ENCODE measurements at places on chromosomes 2 and 18.

DNA sequence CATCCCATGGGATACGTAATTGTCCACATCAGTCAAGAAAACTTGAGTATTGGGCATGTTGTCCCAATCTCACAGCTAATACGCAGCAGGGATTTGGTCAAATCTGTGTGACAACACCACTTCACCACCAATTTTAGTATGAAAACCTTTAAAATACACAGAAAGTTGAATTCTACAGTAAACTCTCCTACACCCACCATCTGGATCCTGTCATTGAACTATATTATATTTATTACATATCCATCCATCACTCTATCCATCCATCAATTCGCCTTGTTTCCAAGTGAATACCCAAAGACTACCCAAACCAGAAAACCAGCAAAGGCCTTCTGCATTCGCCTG is 846 bp upstream of the FKBP7 start:
- no peak for DNase-seq

- peak; percentile 5 for DNase-seq
Measured at GRCh38 chr18:52451851-52452250, 111.9 kb downstream of the DCC start.

GRCh38 chr2:52365946-52366345 is 1334.0 kb upstream of the NRXN1 start:
- peak; percentile 60 for DNase-seq

DNA sequence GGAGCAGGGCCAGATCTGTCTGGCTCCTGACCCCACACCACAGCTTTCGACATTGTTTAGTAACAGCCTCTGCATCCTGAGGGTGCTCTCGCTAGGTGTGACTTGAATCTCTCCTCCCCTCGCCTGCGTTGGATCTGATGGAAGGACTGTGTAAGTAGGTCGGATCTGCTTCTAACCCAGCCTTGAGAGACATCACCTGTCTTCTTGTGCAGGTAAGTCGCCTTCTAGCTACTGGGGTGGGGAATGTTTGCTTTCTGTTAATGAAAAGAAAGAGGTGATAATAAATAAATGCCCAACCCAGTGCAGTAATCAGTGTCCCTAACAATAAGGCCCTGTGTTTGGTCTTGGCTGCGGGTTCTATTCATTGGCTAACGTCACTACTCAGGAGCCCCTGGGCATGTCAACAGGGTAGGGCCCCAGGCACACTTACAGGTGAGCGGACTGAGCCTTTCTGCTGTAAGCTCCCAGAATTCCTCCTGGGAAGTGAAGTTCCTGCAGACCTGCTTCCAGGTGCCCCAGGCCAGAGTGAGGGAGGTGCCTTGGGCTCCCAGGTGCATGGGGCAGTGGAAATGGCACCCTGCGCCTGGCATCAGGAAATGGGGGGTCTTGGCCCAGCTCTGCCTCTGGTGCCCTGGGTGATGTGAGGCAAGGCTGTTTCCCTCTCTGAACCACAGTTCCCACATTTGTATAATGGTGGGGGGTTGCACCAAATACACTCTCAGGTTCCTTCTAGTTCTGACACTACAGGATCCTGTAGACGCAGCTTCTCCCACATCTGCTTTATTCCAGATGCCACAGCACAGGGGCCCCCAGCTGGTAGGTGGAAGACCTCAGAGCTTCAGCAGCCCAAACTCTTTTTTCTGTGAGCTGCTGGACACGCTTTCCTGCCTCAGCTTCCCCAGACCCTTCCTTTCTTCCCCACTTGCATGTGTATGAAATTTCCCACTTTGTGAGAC is 11.2 kb upstream of the FOSL2 start:
- DNase-seq: no peak

DNA sequence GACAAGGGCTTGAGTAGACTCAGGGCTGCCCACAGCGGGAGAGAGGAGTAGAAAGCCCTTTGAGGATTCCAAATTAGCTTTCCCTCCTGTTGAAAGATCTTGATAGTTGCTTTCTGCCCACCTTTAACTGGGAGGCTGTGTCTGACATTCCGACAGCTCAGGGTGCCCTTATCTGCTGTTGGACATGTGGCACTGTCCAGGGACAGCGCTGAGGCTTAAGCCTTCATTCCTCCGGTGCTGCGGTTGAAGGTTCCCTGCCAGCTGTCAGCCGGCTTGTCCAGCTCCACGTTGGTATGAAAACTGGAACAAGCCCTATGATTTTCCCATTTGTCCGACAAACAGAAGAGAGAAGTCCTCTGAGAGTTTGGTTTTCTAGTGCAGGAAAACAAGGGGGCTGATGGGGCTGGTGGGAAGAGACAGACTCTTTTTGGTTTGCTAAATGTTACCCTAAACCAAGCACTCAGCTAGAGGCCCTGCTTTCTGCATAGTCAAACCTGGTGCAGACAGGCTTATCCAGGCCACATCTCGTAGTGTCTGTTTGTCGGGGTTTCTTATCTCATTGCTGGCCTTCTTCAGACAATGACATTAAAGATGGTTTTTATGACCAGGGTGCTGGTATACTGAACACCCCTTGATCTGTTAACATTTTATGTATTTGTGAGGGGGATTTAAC is 24.5 kb downstream of the GREB1 start:
- DNase-seq: no peak

GRCh38 chr18:25946540-25946939 is 143.9 kb downstream of the SS18 start:
- DNase-seq: no peak

- no peak for DNase-seq
Measured at GRCh38 chr2:31335921-31336585, 78.5 kb downstream of the XDH start.

DNA sequence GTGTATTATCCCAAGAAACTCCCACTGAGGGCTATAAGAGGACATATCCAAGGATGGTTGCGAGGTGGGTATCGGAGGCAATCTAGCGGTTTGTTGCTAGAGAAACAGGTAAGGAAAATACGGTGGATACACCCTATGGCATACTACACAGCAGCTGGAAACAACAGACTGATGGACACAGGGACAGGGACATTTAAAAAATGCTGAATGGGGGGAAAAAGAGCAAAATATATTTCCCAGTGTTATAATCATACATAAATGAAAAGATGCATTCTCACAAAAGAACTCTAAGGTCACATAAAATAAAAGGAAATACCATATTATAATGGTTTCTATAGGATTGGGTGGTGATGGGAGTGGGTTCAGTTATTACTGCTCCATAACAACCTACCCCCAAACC is 95.9 kb downstream of the SMC6 start:
- no peak for DNase-seq

DNA sequence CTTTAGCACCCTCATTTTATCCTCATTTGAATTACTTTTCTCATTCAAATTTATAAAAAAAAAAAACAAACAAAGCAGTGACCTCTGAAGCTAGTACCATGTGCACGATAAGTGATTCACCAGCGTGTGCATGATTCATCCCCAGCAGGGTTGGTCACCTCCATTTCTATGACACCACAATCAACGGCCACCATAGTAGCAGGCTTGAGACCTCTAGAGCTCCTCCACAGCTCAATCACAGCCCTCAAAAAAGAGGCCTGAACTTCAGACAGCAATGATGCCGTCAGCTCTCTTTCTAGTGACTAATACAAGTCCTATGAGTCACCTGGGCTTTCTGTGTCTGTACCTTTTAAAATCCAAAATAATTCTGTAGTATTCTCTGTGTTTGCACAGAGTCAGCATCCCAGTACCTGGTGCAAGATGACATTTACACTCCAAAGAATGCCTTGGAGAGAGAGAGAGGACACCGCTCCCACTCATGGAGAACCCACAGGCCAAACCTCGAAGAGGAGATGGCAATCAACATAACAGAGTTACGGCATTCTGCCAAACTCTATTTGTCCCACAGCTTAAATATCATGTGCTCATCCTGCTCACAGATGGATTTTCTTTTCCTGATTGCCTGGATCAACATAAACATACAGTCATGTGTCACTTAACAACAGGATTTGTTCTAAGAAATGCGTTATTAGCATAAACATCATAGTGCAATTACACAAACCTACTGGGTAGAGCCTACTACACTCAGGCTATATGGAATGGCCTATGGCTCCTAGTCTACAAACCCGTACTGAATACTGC is 58.7 kb downstream of the L3MBTL4 start:
- no peak for DNase-seq

GRCh38 chr2:240433973-240434727 is 1.3 kb upstream of the GPC1 start:
- no peak for DNase-seq

- no peak for DNase-seq
Measured at GRCh38 chr2:214810671-214811070, 1.2 kb upstream of the BARD1 start.

- DNase-seq: no peak
Measured at GRCh38 chr2:127381762-127382161, 6.0 kb downstream of the MAP3K2 start.

DNA sequence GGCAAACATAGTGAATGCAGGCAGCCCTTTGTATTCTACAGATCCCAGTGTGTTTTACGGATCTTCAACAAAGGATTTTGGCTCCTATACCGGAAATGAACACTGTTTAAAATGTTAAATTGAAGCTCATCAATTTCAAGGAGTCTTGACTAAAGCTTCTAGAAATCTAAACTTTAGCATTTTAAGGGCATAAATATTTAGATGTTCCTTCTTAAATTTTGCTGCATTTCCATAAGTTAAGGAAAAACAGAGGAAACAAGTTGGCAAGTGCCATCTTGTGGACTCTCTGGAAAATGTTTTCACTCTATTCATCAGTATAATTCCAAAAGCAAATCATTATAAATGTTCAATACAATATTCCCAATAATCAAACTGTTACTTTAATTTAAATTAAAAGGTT is 19.6 kb downstream of the CHN1 start:
- peak; percentile 43 for DNase-seq

- DNase-seq: peak; percentile 99
Measured at GRCh38 chr18:3593381-3593903, 143.5 kb downstream of the TGIF1 start.

GRCh38 chr2:50596515-50596914 is 435.4 kb downstream of the NRXN1 start:
- no peak for DNase-seq

- no peak for DNase-seq
Measured at GRCh38 chr2:149473068-149473467, 114.5 kb downstream of the MMADHC start.

DNA sequence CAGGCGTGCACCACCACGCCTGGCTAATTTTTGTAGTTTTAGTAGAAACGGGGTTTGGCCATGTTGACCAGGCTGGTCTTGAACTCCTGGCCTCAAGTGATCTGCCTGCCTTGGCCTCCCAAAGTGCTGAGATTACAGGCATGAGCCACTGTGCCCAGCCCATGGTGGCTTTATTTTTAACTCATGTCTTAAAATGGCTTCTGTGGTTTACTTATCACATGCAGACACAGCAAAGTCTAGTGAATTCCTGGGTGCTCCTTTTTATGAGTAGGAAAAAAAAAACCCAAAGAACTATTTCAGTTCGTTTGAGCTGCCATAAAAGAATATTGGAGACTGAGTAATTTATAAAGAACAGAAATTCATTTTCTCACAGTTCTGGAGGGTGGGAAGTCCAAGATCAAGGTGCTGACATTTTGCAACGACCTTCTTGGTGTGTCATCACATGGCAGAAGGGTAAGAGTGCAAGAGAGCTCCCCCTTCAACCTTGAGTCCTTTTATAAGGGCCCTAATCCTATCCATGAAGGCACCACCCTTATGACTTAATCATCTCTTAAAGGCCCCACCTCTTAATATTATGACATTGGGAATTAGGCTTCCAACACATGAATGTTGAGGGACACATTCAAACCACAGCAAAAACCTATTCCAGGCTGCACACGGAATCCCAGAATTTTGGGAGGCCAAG is 12.6 kb upstream of the REL start:
- no peak for DNase-seq

DNA sequence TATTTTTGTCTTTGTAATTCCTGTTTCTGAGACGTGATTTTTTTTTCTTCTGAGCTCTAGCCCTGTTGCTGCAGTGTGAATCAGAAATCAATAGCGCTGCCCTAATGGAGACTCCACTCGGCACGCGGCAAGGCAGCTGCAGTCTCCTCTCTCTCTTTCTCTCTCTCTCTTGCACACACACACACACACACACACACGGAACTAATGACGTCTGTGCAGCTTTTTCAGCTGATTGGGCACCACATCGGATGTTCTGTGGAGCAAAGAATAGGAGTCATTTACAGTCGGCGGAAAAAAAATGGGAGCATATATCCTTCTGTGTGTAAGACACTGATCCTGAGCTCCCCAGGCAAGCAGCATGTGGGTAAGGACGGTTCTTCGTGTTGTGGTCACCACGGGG is 2.0 kb upstream of the MYT1L start:
- peak; percentile 28 for DNase-seq

GRCh38 chr2:235766278-235766677 is 272.4 kb downstream of the AGAP1 start:
- peak; percentile 86 for DNase-seq

GRCh38 chr2:43349904-43350303 is 123.5 kb upstream of the ZFP36L2 start:
- DNase-seq: no peak

DNA sequence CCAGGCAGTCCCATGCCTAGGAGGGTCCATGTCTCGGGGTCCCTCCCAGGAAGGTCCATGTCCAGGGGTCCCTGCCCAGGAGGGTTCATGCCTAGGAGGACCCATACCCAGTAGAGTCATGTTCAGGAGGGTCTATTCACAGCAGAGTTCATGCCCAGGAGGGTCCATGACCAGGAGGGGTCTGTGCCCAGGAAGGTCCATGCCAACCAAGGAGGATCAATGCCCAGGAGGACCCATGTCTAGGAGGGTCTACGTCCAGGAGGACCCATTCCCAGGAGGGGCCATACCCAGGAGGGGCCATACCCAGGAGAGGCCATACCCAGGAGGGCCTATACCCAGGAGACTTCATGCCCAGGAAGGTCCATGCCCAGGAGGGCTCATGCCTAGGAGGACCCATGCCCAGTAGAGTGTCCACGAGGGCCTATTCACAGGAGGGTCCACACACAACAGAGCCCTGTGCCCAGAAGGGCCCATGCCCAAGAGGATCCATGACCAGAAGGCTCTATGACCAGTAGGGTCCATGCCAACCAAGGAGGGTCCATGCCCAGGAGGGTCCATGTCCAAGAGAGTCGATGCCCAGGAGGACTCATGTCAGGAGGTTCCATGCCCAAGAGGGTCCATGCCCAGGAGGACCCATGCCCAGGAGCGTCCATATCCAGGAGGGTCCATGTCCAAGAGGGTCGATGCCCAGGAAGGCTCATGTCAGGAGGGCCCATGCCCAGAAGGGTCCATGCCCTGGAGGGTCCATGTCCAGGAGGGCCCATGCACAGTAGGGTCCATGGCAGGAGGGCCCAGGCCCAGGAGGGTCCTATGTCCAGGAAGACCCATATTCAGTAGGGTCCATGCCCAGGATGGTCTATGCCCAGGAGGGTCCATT is 10.1 kb downstream of the GPR35 start:
- no peak for DNase-seq

DNA sequence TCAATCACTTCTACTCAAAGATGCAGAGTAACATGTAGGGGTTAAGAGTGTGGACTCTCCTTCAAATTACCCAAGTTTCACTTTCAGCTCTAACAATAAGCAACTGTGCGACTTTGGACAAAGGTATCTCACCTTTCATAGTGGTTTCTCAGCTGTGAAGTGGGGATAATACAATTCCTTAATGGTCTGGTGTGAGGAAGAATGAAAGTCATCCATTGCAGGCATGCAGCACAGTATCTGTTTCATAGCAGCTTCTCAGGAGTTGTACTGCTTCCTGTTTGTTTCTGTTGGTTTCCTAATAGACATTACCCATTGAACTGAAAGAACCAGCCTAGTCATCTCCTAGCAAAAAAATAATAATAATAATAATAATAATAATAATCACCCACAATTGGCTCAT is 74.4 kb downstream of the DDX18 start:
- DNase-seq: no peak

GRCh38 chr2:10564876-10565445 is 116.8 kb upstream of the ODC1 start:
- no peak for DNase-seq

Measured in SK-MEL-5 (cell line).